ENCODE measurements at places on chromosomes 6 and 20.
A peak's percentile ranks its signal among the peaks of the same experiment; 100 is the strongest.

GRCh38 chr20:61621035-61621730, 369.1 kb downstream of the CDH4 start:
- no peak for DNase-seq

DNA sequence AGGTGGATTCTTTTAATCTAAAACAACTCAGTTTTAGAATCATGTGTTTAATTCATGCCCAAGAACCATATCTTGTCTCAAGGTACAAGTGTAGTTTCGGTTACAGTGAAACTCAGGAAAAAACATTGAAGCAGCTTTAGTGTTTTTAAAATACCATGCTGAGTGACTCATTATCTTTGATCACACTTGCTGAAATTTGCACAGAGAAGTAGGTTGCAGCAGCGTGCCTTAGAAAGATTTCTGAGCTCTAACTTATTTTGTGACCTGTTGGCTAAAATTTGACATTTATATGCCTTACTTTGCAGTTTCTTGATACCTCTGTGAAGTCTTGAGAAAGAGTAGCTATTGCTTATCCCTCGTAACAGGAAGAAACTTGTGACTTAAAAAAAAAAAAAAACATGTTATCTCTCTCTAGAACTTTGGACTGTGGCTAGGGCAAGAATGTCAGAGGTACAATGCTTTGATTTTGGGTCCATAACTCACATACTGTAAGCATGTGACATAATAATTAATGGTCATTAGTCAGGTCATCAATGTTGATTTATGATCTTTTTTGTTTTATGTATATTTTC, 34.5 kb upstream of the FUCA2 start:
- no peak for DNase-seq

- DNase-seq: no peak
Observed at GRCh38 chr20:57064836-57065235, 201.6 kb downstream of the BMP7 start.

DNA sequence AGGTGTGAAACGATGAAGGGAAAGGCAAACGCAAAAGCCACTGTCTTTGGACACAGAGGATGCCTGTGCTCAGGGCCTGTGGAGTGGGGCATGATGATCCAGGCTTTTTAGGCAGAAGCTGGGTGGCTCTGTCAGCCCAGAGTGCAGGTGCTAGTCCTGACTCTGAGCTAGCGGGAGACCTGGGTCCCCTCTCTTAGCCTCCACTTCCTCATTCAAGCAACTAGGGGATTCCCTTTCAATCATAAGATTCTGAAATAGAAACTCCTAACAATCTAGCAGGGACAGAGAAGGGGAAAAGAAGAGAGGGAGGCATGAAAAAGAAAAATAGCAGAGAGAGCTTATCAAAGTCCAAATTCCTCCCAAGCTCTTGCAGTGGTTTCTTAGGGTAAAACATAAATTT, 7.6 kb upstream of the HIVEP2 start:
- no peak for DNase-seq

DNA sequence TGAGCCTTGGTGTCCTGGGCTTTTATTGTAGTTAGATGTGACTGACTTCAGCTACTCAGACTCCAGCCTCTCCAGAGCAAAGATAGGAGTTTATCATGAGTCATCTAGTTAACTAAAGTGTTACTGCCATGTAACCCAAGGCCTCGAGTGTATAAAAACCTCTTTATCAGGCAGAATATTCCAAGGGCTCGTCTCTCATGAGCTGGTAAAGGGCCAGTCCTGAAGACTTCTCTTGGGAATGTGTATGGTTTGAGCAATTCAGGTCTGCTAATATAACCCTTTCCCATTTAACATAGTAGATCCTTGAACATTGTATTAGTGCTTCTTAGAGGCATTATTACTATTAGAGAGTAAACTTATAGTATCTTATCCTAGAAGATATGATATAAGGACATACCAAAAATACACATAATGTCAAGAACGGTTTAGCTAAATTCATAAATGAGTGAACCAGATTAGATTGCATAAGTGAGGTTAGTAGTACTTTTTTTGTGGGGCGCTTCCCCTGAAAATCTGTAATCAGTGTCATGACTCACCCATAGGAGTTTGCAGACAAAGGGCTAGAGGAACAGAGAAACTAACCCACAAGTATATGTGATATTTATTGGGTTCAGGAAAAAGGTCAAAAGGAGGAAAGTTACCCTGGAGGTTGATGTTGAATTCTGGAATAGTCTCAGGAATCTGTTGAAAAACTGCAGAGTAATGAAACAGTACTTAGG, 16.0 kb downstream of the DSE start:
- DNase-seq: no peak

GRCh38 chr6:169183233-169183632, 70.4 kb downstream of the THBS2 start:
- DNase-seq: no peak

DNA sequence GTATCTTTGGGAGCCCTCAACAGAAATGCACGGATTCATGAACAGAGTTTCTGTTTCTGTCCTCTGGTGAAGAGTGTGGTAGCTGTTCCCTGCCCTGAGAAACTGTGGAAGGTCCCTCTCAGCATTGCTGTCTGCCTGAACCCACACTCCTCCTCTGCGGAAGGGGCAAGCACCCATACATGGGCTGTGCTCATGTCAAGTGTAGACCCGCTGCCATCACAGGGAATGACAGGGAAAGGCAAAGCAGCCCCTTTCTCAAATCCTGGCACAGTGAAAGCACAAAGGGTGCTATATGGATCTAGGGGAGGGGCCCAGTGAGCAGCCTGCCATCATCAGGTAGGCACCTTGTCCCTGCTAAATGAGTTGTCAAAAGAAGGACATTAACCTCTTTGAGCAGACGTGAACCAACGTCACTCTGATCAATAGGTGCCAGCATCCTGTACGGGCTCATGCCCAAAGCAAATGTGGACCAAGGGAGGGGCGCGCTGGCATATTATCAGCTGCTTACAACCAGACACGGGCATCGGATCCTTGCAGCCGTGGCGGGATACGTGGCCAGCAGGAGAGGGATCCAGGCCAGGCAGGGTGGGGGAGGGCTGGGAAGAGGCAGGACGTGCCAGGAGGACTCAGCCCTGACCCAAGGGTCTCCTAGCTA, 231.2 kb upstream of the PMEPA1 start:
- peak; percentile 87 for DNase-seq

GRCh38 chr6:114862819-114863218, 520.0 kb upstream of the HS3ST5 start:
- no peak for DNase-seq

GRCh38 chr6:11970114-11970513, 42.0 kb upstream of the HIVEP1 start:
- DNase-seq: no peak

GRCh38 chr20:12906361-12906760, 102.4 kb upstream of the SPTLC3 start:
- DNase-seq: no peak

GRCh38 chr6:72755752-72756151, 133.9 kb downstream of the KCNQ5 start:
- DNase-seq: no peak

DNA sequence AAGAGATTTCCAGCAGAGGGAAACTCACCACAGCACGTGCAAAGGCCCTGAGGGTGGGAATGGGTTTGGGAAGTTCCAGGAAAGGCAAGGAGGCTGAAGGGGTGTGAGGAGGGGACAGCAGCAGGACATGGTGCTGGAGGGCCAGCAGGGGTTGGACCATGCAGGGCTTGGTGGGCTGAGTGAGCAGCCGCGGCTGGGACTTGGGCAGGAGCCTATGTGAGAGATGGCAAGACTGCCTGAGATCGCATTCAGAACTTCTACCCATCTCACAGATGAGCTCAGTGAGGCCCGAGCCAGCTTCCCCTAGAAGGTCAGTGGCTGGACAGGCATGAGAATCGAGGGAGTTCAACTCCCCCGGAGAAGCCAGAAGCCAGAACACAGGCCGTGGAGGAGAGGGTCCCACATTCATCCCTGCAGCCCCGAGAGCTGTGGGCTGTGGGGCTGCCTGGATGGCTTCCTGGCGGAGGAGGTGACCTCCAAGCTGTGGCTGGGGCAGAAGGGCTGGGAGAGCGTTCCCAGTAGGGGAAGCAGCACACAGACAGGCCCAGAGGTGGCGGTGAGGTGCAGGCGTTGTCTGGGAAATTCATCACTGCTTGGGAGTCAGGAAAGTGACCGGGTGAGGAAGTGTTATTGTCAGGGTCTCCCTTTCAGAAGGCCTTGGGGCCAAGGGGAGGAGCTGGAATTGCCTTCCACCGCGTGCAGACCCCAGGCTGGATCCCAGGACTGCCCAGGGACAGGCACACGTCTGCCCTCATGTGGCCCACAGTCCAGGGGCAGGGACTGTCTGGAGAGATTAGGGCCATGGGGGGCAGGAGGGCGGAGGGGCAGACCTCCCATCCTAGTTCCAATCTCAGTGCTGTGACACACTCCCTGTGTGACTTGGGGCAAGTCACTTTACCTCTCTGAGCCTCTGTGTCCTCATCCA, 103.8 kb downstream of the CEBPB start:
- no peak for DNase-seq

DNA sequence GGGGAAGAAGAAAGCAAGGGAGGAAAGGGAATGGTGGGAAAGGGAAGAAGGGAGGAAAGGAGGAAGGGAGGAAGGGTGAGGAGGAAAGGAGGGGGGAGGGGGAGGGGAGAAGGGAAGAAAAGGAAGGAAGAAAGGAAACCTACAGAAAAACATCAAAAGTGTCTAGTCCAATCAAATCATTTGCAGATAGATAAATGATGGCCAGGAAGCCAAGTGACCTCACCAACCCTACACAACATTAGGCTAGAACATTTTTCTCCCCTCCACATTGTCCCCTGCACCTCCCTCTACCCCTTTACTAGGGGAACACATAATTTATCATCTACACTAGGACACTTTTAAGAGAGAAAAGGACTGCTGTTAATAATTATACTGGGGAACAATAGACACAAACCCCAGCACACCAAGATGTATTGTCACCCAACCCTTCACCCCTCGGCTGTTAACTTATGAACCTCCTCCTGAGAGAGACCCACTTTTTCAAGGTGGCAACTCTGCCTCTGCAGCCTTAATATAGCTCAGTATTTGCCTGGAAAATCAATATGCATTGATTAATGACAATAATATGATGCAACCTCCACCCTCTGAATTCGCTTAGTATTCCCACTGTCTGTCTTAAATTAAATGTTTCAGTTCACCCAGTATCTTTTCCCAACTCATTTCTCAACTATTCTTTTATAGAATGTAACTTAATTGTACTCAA, 231.2 kb downstream of the PTPRT start:
- no peak for DNase-seq

GRCh38 chr6:78863576-78863975, 3.8 kb upstream of the IRAK1BP1 start:
- DNase-seq: no peak

DNA sequence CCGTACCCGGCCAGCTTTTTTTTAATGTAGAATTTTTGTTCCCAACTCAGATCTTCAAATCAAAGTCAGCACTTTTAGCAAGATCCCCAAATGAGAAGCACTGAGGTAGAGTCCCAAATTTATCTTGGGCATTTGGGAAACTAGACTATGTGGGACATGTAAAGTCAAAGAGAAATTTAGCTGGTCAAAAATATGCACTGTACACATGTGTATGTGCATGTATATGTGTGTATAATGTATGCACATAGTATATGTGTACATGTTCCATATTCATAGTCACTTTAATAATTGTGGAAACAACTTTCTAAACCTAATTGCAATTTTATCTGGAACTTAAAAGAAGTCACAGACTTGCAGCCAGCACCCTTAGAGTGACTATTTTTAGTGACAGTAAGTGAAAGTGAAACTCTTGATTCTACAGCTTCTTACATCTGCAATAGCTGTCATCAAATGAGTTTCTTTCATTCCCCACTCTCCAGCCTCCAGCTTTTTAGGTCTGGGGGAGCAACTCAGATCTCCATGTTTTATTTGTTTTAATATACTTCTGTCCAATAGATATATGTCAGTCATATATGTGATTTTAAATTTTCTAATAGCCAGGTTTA, 53.6 kb downstream of the CDC40 start:
- DNase-seq: no peak

DNA sequence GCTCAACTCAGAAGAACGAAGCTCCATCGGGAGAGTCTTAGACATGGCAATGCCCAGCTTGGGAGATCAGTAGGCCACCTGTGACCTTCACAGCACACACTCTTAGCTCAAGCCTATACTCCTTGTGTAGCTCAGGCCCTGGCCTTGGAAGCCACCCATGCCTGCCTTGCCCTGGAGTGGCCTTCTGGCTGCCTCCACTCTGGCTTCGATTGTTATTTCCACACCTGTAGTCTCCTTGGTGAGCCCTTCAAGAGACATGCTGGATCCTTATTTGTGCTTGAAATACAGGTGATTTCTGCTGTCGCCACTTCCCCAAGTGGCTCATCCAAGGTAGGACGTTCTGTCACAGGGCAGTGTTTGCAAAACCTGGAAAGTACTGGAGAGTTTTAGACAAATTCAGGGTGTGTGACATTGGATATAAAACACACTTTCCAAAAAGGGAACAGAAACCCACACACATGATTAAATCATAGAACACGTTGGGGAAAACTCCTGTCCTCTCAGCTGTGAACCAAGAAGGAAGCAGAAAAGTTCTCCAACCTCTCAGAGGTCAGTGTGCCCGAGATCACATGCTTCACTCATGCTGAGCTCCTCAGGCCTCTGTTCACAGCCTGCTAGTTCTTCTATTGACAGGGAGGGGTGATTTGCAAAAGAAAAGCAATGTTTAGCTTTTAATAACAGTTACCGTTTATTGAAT, 391.8 kb downstream of the CDC5L start:
- no peak for DNase-seq

DNA sequence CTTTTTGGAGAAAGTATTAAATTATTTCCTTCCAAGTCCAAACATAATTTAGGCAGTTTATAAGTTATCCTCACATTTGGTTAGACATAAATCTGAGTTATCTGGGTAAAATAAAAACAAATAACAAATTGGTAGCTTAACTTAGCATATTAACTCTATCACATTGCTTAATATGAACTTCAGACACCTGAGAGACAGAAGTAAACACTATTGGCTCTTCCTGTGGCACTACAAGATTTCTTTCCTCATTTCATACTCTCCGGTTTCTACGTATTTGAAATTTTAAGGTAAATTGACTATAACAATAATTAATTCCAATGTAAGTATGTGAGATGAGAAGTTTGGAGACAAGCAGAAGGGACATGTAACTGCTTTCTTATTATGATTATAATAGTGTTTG, 106.8 kb downstream of the TRMT11 start:
- no peak for DNase-seq

DNA sequence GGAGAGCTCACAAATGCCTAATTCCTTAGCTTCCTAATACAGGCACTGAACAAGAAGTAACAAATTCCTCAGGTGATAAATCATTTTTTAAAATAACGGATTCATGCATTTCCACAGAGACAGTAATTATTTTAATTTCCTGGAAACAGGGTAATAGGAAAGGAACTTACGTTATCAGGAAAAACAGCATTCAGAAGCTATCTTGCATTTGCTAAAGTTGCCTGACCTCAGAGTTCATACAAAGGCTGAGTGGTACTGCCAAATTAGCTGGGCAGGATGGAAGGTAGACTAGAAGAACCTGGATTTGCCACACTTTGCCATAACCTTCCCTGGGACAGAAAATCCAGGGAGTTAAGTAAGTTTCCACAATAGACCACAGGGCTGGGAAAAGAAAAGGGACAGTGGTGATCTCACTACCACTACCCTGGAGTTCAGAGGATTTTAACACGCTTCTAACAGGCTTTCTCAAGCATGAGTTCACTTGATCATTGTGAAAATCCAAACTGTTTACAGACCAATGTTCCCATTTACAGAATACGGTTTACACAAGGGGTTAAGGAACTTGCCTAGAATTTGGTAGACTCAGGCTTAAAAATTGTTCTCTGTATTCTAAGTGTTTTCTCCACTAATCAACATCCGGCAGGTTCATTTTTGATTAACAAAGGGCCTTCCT, 57.0 kb downstream of the KIF13A start:
- DNase-seq: no peak

- DNase-seq: no peak
Observed at GRCh38 chr6:53325785-53326184, 23.0 kb downstream of the ELOVL5 start.

GRCh38 chr20:38999965-39000910, 38.1 kb downstream of the DHX35 start:
- no peak for DNase-seq

Measured in left lobe of liver (tissue), 2 donors.